PC-9 (cell line): ENCODE measurements at places on chromosomes 11 and 22. TPM values are rescaled to one million over a fixed set of nuclear protein-coding genes. Genes with fewer than 3 reads are reported as not detected.

DNA sequence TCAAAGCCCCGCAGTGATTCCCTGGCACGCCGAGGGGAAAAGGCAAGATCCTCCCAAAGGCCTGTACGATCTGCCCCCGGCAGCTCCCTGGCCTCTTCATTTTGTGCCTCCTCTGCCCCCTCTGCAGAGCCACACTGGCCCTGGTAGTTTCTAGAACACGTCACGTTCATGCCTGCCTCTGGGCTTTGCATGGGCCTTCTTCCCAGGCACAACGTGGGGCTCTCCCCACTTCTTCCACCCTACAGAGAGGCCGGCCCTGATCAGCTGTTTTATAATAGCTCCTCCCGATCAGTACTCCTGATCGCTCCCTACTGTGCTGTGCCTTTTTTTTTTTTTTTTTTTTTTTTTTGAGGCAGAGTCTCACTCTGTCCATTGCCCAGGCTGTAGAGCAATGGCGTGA is 78.4 kb downstream of the PTPRJ start:
- no peak for DNase-seq

GRCh38 chr11:93967944-93968343 is 53.2 kb upstream of the HEPHL1 start:
- no peak for DNase-seq

DNA sequence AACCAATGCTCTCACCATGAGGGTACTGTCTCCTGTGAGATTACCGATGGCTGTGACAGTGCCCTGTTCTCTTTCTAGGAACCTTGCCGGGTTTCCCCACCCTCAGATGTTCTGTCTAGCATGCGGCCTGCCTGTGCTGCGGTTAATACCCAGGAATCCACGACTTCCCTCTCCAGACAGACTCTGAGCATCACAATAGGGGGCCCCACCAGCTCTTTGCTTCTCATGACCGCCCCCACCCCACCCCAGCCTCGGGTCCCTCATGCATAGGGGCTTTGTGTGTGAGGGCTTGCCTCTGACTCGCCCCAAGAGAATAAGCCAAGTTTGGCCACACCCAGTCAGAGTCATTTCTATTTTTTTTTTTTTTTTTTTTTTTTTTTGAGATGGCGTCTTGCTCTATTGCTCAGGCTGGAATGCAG is 10.3 kb downstream of the PARVG start:
- DNase-seq: peak; percentile 44

- DNase-seq: peak; percentile 43
These were observed at the start of gene TOP3B for GRCh38 chr22:21982338-21982965. TOP3B (minus strand) TSS chr22:21982787; CDS start chr22:21975709, 7,078 bp downstream.

- DNase-seq: no peak
These were observed 938 bp downstream of the SAA4 start for GRCh38 chr11:18235394-18236334.

- no peak for DNase-seq
These were observed 762.2 kb downstream of the ETS1 start for GRCh38 chr11:127825183-127825582.

GRCh38 chr11:79414644-79415317 is 26.0 kb downstream of the TENM4 start:
- DNase-seq: no peak

- no peak for DNase-seq
These were observed 7.0 kb downstream of the CHST1 start for GRCh38 chr11:45658292-45658991.

DNA sequence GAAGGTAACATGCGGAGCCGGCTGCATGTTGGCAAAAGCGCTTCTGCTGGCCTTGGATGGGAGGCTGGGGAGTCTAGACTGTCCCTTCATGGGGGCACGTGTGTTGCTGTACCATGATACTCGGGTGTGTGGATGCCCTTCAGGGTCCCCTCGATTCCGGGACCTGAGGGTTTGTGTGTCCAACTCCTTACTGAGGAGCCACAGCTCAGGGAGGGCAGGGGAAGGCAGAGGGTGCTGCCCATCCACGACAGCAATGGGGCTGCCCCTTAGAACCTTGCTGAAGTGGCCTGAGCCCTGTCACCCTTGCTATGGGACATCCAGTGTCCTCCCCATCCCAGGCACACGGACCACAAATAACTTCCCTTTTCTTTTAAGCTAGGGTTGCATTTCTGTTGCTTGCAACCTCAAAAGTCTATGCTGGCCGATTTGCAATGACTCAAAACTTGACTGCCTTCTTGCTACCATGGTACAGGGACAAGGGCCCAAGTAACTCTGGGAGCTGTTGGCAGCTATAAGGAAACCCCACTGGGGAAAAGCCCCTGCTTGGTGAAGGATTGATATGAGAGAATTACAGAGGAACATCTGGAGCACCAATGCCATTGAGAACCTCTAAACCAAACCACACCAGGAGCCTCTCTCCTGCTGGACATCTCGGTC is 43.8 kb downstream of the RTL6 start:
- no peak for DNase-seq

GRCh38 chr11:68436162-68436888 is 24.2 kb upstream of the PPP6R3 start:
- no peak for DNase-seq

DNA sequence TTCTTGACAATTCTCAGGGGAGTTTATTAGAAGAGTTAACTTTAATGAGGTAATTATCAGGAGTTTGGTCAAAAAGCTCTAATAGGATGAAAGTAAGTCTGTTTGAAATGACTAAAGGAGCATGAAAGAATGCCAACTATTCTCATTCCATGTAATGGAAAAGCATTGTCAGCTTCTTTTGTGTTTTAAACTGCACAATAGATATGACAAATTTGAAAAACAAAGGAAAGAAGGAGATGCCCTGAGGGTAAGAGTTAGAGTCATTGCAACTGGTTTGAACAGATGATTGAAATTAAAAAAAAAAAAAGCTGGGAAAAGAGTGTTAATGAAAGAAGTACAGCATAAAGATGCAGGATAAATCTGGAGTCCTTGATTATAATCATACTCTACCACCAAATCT is 296.8 kb upstream of the FOLH1 start:
- no peak for DNase-seq

- DNase-seq: peak; percentile 1
These were observed 110.1 kb downstream of the NOX4 start for GRCh38 chr11:89381094-89381493.

DNA sequence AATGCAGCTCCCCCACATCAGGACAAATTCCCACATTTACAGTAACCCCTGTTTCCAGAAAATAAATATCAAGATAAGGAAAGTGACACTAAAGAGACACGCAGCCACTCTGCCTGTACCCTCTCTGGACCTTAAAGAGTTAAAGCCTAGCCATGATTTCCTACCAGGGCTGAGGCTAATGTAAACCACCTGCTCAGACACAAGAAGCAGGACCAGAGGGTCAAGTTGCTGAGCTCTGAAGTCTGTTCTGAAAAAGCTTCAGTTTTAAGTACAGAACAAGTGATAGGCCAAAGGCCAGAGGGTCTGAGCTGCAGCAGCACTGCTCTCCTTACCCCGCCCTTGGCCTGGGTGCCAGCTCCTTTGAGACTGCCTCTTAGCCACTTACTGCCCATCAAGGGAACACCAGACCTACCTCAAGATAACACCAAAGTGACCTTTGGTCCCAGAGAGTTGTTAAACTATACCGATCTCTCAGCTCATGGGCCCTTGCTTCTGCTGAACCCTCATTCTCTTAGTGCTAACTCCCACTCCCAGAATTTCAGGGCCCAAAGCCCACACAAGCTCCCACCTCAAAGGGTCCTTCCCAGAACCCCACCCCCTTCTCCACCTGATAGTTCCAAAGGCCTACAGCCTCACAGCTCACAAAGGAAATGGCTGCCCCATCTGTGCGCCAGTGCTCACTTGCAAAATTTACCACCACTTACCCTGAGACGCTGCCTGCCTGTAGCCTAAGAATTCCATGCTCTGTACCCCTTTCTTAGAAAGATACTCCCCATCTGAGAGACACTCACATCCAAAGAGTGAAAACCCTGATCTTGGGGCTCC is 40.5 kb downstream of the IL18BP start:
- no peak for DNase-seq

DNA sequence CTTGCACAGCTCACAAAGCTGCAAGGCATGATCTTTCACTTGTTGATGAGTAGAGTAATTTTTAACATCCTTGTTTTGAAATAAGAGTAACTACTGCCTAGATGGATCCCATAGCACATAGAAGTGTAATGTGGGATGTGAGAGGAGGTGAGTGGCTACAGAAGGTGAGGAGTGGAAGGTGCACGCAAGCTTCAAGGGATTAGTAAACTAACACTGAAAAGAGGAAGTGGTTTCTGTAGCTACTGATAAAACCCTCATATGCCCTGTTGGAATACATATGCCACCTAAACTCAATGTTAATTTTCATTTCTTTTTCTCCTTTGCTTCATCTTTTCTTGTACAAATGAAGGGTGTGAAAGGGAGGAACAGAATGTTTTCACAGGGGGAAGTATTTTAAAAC is 22.0 kb upstream of the CTSC start:
- no peak for DNase-seq

- no peak for DNase-seq
These were observed 75.3 kb upstream of the NCAM1 start for GRCh38 chr11:112885744-112886433.

- no peak for DNase-seq
These were observed 92.0 kb downstream of the SLC17A6 start for GRCh38 chr11:22430141-22430541.

DNA sequence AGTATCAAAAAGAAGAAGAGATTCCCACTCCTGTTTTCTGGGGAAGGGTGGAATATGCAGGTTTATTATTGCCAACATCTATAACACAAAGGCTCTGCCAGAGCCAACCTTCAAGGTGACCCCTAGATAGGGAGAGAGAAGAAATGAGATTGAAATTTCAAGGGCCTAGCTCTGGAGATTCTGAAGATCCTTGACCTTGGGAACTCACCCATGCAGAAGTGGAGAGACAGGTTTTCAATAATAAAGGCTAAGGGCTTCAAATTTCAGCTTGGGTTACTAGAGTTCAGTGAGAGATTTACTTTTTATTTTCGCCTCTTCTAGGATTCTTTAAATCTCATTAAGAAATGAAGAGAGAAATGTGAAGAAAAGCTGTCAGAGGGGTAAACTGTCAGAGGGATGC is 98.4 kb downstream of the CD44 start:
- no peak for DNase-seq

Gene BDNF
- 5.4 TPM in 2 replicates for total RNA-seq

Gene TRIM6
- total RNA-seq: 3.9 and 4.8 TPM in 2 replicates

Gene RTN4RL2
- total RNA-seq: 3.4 and 4.6 TPM in 2 replicates

Gene TRIM3
- 7.1 and 9.0 TPM in 2 replicates for total RNA-seq

Gene TRIM29
- total RNA-seq: 208 and 293 TPM in 2 replicates
